Left renal pelvis (tissue), 4 donors: ENCODE measurements at places on chromosomes 13 and 19. TPM values are rescaled to one million over a fixed set of nuclear protein-coding genes. Genes with fewer than 3 reads are reported as not detected.

PRDX2 gene
- polyA plus RNA-seq, result 242 TPM

ZNF208 gene
- 14.7 TPM for polyA plus RNA-seq

LMTK3 gene
- polyA plus RNA-seq, result 1.9 TPM

NBEA gene
- 16.8 TPM for polyA plus RNA-seq

MUC16 gene
- polyA plus RNA-seq, result 0.22 TPM

SBK2 gene
- 0.82 TPM for polyA plus RNA-seq

MEF2B gene
- 1.2 TPM for polyA plus RNA-seq

PRKCG gene
- 0.34 TPM for polyA plus RNA-seq

ZNF221 gene
- polyA plus RNA-seq, result 5.4 TPM

DCT gene
- 0.64 TPM for polyA plus RNA-seq

DNA sequence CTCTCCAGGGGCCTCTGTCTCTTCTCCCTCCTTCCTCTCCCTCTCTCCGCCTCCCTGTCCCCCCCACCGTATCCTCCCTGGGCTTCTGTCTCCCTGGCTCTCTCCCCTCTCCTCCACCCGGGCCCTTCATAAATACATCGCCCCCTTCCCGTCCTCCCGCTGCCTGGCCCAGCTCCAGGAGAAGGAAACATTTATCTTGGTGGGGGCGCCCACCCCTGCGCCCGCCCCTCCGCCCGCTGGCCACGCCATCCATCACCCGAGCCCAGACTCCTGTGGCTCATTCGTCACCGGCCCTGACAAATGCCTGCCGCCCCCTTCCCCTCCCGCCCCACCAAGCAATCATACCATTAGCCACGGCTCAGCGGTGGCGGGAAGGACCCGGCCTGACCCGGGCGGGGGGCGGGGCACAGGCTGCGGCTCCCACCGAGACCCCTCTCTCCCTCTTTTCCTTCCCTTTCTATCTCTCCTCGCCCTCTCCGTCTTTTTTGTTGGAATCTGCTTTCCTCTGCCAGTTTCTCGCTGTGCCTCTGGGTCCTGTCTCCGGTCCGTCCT, 2.6 kb upstream of the MEIS3 start:
- no peak for DNase-seq

GRCh38 chr13:94825507-94825906, 113.2 kb upstream of the SOX21 start:
- peak; percentile 7 for DNase-seq

GRCh38 chr19:19820774-19821320, 703 bp downstream of the ZNF506 start:
- DNase-seq, result no peak

GRCh38 chr13:92621985-92622384, 604.6 kb upstream of the GPC6 start:
- DNase-seq, result no peak

DNA sequence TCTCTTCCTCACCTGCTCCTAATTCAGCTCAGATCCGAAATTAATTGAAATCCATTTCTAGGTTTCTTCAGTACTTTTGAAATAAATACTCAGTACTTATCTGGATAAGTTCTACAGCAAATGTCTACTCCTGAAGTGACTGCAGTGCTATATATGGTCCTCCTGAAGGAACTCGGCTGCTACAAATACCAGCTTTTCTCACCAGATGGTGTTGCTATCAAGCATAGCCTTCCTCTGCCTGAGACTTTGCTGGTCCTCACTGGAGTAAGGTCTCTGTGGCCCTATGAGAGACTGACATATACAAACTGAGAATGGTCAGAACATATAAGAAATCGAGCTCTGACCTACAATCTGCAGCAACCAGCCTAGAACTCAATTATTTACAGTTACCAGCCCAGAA, 161.6 kb downstream of the NDFIP2 start:
- DNase-seq, result no peak

- DNase-seq, result no peak
These were observed 17.9 kb downstream of the DEDD2 start for GRCh38 chr19:42199440-42200115.

- no peak for DNase-seq
These were observed 33.2 kb upstream of the TFDP1 start for GRCh38 chr13:113551081-113552000.

DNA sequence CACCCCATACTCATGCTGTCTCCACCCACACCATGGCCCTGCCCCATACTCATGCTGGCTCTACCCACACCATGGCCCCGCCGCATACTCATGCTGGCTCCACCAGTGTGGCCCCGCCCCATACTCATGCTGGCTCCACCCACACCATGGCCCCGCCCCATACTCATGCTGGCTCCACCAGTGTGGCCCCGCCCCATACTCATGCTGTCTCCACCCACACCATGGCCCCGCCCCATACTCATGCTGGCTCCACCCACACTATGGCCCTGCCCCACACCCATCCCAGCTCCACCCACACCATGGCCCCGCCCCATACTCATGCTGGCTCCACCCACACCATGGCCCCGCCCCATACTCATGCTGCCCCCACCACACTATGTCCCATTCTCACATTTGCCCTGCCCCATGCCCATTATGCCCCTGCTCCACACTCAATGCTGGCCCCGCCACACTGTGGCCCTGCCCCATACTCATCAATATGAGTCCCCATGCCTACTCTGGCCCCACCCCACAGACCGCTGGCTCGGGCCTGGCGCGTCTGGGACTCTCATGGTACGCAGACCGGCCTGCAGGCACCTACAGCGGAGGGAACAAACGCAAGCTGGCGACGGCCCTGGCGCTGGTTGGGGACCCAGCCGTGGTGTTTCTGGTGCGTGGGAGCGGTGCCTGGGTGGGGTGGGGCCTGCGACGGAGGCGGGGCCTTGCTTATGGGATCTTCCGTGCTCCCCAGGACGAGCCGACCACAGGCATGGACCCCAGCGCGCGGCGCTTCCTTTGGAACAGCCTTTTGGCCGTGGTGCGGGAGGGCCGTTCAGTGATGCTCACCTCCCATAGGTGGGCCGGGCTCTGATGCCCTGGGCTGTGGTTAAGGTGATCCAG, 3.7 kb upstream of the ARHGAP45 start:
- DNase-seq, result no peak

- no peak for DNase-seq
These were observed 134.7 kb downstream of the KCNRG start for GRCh38 chr13:50149932-50150331.

DNA sequence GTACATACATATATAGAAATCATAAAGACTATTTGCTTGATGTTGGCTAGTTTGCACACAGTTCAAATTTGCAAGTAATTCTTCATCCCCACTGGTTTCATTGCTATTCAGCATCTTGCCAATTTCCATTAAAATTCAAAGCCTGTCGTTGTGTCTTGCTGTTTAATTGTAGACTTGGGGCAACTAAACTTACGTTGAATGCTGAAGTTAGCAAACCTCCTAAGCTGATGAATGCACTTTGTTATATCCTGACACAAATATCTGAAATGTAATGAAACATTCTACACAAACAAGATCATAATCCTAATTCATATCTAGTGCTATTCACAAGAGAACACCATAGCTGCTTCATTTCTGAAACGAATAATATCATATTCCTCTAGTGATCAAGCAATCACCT, 381.2 kb downstream of the ITGBL1 start:
- no peak for DNase-seq

DNA sequence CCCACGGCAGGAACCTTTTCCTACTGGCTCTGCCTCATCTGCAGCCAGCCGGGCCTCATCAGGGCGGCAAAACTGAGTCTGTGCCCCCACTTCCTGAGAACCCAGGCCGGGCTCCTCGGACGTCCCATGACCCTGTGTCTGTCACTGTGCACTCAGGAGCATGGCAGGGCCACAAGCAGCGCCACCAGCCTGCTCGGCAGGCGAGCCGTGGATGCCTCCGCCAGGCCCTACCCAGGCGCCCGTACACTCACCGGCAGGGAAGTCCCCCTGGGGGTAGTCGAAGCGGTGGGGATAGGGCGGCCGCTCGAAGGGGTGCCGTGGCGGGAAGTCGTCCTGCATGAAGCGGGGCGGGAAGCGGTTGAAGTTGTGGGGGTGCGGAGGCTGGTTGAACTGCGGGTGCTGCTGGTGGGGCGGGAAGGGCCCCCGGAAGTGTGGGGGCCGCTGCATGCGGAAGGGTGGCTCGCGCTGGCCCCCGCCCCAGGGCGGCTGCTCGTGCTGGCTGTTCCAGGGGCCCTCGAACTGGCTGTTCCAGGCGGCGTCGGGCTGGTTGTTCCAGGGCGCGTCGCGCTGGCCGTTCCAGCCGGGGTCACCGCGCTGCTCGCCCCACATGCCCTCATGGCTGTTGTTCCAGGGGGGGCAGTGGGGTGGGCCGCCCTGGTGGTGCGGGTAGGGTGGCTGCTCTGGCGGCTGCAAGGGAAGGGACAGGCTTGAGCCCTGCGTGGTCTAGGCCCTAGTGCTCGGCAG, 17.1 kb downstream of the CHERP start:
- DNase-seq, result no peak

DNA sequence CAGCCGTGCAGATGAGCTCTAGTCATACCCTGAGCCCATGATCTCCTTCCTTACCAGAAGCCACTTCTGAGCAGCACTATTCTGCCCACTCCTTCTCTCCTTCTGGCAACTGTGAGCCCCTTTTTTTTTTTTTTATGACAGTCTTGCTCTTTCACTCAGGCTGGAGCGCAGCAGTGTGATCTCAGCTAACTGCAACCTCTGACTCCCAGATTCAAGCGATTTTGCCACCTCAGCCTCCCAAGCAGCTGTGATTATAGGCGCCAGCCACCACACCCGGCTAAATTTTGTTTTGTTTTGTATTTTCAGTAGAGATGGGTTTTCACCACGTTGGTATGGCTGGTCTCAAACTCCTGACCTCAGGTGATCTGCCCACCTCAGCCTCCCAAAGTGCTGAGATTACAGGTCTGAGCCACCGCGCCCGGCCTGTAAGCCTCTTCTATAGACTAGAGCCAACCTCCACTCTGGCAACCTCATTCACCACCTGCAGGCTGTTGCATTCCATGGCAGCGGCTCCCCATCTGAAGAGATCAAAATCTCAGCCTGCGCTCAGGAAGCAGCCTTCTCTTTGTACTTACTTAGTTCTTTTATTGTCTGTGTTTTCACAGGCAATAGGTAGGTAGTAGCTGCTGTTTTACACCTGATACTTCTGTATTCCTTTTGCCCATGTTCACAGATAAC, 34.8 kb upstream of the NDFIP2 start:
- no peak for DNase-seq

DNA sequence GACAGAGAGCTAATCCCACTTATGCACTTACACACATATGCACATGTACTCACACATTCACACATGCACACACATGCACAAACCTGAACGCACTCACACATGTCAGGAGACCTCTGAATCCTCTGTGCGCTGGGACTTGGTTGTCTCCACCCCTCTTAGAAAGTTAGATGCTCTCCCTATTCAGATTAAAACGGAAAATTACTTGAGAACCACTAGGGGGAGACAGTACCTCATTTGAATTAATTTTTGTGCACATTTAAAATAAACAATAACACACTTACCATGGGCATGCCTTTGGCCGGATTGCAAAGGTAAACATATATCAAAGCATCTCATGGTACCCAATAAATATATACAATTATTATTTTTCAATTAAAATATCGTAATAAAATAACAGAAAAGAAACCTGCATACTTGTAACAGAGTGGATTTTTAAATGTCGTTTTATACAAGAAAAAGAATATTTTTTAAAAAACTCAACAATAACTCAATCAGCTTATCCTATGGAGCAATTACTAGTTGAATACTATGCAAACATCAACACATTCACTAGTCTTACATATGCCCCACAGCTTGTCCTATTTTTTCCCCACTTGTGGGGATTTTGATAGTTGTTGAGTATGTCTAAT, 9.5 kb upstream of the LILRB4 start:
- no peak for DNase-seq

- no peak for DNase-seq
These were observed 110.5 kb downstream of the NDFIP2 start for GRCh38 chr13:79591493-79591892.

DNA sequence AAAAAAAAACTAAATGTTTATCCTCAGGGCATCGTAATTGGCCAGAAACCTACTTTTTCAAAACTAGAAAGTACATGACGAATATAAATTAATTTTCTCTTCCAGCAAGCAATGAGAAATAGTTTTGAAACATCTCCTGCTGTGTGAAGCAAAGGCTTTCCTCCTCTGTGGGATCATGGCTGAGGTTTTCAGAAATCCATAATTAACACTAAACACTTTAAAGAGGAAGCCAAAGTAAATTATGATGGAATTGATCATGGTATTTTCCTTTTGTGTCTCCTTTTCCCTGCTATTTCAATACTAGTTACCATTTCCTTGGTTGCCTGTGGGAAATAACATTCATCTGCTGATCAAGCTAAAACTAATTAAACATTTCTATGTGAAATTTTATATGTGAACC, 1413.8 kb upstream of the PCDH20 start:
- no peak for DNase-seq

GRCh38 chr13:90518417-90518816, 829.1 kb upstream of the MIR17HG start:
- no peak for DNase-seq

GRCh38 chr13:20714563-20715329, 11.2 kb downstream of the IL17D start:
- no peak for DNase-seq

DNA sequence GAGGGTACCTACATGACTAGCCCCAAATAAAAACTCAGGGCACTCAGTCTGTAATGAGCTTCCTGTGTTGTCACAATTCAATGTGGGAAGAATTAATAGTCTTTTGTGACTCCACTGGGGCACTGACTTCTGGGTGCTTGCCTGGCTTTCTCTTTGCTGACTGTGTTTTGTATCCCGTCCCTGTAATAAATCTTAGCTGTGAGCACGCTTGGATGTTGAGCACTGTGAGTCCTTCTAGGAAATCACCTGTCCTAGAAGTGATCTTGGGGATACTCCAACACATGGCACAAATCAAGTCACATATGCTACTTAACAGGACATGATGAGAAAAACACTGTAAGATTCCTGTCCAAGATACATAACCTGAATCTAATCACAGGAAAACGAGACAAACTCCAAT, 83.0 kb downstream of the USP12 start:
- no peak for DNase-seq

GRCh38 chr13:29935309-29935981, 85.0 kb upstream of the UBL3 start:
- DNase-seq, result no peak
